ENCODE measurements at places on chromosomes 16 and 17.
A peak's percentile ranks its signal among the peaks of the same experiment; 100 is the strongest.

DNA sequence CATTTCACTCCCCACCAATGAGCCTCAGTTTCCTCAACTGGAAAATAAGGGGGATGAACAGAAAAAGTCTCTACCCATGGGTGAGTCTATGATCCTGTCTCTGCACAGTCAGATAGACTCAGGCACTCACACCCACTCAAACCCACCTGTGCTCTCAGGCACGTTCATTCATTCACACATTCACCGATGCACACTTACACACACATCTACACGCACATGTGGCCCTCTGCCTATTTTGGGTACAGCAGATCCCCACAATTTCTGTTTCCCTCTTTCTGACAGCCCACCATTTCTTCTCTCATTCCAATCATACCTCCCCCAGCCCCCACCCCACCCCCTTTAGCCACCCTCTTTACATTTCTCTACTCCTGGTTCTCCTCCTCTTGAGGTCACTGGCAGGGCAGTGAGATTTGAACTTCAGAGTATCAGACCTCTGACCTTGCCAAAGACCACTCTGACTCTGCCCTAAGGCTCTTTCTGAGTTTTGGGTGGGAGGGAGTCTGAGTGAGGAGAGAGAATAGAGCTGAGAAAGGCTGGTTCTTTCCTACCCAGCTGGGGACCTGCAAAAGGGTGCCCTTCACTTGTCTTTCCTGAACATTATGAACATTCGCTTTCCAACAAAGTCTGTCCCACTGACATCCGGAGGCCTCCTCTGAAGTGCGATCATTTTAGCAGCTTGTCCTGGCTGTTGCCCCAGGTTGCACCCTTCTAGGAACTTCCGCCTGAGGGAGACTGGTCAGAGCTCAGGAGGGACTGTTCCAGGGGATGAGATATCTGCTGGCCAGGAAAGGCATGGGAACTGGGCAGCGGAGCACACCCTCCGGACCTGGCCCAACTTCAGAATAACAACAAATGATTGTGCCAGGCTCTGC is 10.1 kb upstream of the COL1A1 start:
- no peak for DNase-seq

DNA sequence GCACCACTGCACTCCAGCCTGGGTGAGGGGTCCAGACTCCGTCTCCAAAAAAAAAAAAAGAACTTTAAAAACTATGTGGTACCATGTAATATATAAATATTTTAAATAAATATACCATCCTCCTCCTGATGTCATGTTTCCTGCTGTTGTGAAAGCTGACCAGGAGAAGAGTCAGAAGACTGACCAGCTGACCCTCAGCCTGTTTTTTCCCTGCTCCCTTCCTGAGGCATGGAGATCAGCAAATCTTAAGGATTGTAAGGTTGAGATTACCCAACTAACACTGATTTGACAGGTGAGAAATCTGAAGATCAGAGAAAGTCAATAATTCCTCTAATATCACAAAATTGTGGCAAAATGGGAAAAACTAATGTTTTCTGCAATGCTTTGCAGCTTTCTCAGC is 18.1 kb downstream of the NCOR1 start:
- no peak for DNase-seq

GRCh38 chr16:82900559-82900958 is 273.8 kb downstream of the CDH13 start:
- DNase-seq, result no peak

DNA sequence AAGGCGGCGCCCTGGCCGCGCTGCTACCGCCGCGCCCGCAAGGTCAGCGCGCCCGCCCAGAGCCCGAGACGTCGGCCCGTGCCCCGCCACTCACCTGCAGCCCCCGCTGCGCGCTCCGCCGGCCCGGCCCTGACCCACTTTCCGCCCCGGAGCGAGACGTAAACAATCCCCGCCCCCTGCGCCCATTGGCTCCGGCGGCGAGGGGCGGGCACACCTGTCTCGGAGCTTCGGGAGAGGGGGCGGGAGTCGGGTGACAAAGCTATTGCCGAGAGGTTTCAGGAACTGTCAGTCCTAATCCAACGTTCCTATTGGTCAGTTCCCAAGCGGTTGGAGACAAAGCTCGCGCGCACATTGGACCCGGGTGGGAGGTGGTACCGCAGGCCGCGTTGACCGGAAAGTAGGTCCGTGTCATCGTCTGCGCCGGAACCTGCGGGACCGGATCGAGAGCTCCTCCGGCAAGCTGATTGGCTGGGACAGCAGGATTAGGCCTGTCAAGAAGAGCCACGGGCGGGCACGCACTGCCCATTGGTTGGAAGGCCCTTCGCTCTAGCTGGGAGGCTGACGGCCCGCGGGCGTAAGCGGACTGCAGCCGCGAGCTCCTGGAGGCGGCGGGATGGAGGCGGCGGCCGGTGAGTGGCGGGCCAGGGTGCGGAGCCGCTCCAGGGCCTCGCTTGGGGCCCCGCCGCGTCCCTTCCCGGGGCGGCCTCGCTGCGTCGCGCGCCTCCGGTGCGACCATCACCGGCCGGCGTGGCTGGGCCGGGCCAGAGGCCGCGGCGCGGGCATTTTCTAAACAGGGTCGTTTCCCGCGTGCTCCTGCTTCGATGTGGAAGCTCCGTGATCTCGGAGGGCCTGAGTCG is at the start of the genes NUBP2 and SPSB3:
NUBP2 (plus strand) TSS at position 553 of the 857 bp plus-strand sequence; CDS start at position 614, 61 bp downstream.
SPSB3 (minus strand) TSS at position 164 of the 857 bp plus-strand sequence. CDS start 1,088 bp downstream, outside the sequence.
- DNase-seq, result peak; percentile 100

DNA sequence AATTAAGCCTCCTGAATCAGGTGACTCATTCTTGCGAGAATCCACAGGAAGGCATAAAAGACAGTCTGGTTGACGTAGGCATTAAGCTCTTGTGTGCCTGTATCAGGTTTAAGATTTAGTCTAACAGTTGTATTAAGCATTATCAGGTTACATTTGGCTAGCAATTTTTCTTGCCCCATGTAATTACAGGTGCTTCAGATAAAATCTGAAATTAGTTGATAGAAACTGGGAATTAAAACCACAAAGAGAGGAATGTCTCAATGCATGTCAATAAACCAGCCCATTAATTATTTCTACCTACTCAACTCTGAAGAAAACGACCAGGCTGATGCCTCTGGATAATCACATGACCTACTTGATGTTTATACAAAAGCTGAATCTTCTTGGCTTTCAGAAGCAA is 217.2 kb downstream of the CA10 start:
- no peak for DNase-seq

GRCh38 chr17:60315650-60316049 is 76.3 kb downstream of the USP32 start:
- no peak for DNase-seq

DNA sequence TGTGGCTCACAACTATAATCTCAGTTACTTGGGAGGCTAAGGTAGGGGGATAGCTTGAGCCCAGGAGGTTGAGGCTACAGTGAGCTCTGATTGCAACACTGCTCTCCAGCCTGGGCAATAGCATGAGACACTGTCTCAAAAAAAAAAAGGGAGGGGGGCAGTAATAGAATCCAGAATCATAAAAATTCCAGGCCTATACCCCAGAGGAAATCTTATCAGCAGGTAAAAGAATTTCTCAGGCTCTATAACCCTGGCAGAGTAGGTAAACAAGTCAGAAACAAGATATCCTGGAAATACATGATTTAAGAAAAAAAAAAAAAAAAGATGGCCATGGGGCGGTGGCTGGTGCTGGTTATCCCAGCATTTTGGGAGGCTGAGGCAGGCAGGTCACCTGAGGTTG is 12.9 kb downstream of the SPAG9 start:
- no peak for DNase-seq

GRCh38 chr16:13835387-13835786 is 84.6 kb upstream of the ERCC4 start:
- DNase-seq, result no peak

DNA sequence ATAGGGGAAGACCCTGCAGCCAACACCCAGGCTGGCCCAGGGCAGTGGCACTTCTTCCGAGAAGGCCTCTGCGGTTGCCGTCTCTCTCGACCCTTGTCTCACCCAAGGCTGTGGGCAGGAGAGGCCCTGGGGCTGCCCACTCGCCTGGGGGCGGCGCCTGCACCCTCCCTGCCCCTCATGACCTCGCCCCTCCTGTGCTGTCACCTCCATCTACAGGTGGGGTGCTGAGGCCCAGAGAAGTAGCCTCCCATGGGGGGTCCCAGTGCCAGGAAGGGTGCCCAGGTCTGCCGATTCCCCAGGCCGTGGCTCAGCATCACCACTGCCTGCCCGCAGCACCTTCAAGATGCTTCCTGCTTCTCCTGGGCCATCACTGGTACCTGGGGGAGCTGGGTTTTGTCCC is 992 bp downstream of the NLRC3 start:
- no peak for DNase-seq
